ENCODE measurements at places on chromosomes 7 and 10. TPM values are rescaled to one million over a fixed set of nuclear protein-coding genes. Genes with fewer than 3 reads are reported as not detected.
A peak's percentile ranks its signal among the peaks of the same experiment; 100 is the strongest.

- DNase-seq: no peak
These were observed 21.4 kb downstream of the KCP start for GRCh38 chr7:128889121-128889520.

DNA sequence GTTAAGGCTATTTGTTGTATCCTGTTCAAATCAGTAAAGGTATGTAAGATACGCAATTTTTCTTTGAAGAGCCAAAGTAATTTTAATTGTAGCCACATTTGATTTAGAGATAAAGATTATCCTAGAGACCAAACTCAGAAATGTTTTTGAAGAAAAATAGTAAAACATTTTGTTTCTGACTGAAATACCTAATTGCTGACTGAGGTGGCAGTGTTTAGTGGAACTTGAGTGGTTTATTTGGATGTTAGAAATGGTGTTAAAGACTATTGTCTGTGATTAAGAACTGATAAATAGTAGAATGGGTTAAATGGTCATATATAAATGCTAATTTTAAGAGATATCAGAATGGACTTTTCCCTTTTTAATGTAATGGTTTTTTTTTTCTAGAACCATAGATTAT is 15.3 kb downstream of the EDRF1 start:
- DNase-seq: no peak

GRCh38 chr7:127973832-127974231 is 57.4 kb downstream of the LRRC4 start:
- no peak for DNase-seq

DNA sequence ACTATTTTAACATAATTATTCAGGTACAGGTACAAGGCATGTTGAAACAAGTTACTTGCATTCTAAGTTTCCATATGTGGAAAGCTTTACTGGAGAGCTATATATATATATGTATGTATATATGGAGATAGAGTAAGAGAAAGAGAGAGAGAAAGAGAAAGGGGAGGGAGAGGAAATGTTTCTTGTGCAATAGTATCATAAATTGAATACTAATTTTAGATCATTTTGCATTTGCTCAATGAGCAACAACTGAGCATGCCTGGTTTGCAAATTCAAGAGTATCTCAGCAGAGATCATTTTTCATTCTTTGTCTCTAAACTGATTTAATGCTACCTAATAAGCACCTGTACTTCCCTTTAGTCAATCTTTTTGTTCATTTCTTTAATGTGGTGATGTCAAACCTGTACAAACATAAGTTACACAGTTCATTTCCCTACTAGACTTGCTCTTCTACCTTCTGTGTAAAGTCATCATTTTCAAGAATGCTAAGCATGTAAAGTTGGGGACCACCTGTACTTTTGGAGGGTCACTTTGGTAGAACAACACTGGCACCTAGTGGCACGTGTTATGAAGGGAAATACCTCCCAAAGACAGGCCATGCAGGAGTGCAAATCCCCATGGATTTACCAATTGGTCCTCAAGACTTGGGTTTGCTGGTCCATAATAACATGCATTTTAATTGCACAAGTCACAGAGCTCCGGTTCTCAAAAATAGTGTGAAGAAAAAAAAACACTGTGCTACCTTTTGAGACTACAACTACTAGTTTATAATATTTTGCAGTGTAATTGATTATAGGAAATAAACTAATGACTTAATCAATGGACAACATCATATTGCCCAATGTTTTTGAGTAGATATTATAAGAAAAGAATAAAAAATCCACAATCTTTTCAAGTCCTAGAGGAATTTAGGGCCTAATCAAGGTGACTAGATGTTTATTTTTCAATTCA is 431.2 kb upstream of the IGFBP3 start:
- DNase-seq: peak; percentile 60

GRCh38 chr10:12419262-12419847 is 70.0 kb downstream of the CAMK1D start:
- peak; percentile 90 for DNase-seq

DNA sequence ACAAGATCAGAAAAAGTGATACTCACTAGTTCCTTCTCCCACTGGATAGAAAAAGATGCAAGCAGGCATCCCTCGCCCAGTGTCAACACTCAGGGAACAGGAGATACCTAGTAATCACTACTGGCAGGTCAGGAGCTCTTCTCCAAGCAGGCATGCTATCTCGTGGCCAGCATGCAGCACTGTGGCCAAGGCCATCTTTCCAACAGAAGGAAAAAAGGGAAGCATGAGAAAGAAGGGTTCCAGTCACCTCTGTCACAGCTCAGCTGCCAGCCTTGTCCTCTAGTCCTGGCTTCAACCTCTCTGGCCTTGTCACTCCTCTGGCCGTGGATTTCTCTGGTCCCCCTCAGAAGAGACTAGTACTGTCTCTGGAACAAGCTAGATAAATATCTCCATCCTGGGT is 45.3 kb downstream of the DLG5 start:
- DNase-seq: no peak

- no peak for DNase-seq
These were observed 21.3 kb downstream of the ECHDC3 start for GRCh38 chr10:11763501-11763861.

GRCh38 chr7:37920849-37921805 is 687 bp downstream of the EPDR1 start:
- DNase-seq: no peak

DNA sequence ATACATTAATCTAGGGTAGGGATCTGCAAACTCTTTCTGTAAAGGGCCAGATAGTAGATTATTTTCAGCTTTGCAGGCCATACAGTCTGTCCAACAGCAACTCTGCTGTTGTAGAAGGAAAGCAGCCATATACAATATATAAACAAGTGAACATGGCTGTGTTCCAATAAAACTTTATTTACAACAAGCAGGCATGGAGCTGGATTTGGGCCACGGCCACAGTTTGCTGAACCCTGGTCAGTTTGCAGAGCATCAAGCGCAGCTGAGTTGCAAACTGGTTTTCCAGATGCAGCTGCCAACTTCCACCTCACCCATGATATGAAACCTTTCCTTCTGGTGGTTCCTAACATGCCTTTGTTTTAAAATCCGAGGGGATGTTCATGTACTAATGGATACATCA is 310.4 kb upstream of the NFE2L3 start:
- DNase-seq: no peak

GRCh38 chr10:35916791-35917190 is 274.7 kb upstream of the FZD8 start:
- peak; percentile 55 for DNase-seq

GRCh38 chr10:100579261-100580090 is 43.7 kb downstream of the HIF1AN start:
- DNase-seq: no peak

GRCh38 chr10:116737627-116738327 is 4.6 kb downstream of the HSPA12A start:
- no peak for DNase-seq

- no peak for DNase-seq
These were observed 133.3 kb upstream of the SAMD8 start for GRCh38 chr10:74977913-74978847.

GRCh38 chr10:3803295-3803926 is 18.4 kb upstream of the KLF6 start:
- DNase-seq: peak; percentile 49

GRCh38 chr10:7593905-7594304 is 72.9 kb downstream of the ITIH5 start:
- DNase-seq: no peak

DNA sequence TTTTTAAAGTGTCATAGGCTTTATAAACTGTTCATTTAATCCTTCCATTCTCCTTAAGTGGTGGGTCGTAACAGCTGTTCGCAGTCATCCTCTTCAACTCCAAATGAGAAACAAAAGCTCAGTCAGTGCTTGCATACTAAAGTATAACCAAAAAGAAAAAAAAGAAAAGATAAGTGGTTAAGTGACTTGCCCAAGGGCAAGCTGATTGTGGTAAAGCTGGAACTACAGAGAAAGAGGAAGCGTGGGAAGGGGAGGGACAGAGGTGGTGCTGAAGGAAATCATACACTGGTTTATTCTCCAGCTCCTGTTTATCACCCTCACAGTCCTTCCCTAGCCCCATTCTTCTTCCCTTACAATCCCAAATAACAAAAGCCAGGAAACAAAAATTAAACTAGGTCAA is 29.6 kb downstream of the IDE start:
- peak; percentile 7 for DNase-seq

FAM25C gene
- total RNA-seq: not detected

XRCC2 gene
- total RNA-seq: 3.5 TPM

VSTM4 gene
- 4.7 TPM for total RNA-seq
